ENCODE measurements at places on chromosomes 6 and 20.

GRCh38 chr20:34525709-34526416, 9.6 kb downstream of the DYNLRB1 start:
- DNase-seq, result no peak

- no peak for DNase-seq
Observed at GRCh38 chr20:1674361-1674760, 16.8 kb upstream of the SIRPG start.

- no peak for DNase-seq
Observed at GRCh38 chr6:9131616-9132015, 696.3 kb upstream of the SLC35B3 start.

DNA sequence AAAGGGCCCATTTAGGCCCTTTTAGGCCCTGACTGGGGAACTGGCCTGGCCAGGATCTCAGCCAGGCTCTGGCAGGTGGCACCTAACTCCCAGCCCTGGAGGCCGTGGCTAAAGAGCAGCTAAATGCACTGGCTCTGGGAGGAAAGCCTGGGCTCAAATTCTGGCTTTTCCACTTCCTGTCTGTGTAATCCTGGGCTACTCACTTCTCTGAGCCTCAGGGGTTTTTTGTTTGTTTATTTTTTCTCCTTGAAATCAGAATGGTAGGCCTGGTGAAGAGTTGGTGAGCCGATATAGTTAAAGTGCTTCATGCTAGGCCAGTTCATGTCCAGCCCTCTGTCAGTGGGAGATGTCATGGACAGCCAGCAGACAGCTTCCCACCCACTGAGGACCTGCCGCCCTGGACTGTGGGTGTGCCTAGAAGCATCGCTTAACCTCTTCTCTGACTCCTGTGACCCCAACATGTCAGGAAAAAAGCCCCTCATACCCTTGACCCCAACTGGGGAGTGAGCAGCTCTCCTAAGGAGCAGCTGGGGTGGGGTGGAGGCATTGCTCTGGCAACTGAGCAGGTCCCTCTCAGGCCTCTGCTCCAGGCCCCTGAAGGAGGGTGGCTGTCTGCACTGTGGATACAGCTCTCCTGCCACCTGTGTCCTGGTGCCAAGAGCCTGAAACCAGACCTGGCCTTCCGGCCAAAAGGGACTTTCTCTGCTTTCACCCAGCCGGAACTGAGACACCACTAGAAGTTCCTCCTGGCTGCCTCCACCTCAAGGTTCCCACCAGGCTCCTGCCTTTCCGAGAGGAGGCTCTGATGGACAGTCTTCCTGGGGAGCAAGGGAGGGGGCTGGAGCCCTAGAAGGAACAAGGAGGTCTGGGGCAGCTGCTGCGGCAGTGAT, 57.2 kb upstream of the MYL9 start:
- DNase-seq, result no peak

DNA sequence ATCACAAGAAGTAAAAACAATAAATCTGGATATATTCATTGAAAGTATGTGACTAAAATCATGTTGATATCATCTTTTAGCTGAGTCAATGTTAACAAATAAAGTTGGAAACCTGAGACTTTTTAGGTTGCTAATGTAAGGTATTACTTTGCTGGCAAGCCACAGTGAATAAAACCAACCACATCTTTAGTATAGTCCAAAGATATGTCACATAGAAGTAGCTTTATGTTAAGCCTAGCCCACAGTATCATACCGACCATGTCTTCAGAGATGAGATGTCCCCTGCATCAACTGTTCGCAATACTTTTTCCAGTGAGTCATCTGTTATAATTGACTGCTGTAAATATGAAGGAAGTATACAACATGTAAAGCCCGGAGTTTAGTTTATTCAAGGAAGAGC, 107.6 kb upstream of the MCHR2 start:
- no peak for DNase-seq

DNA sequence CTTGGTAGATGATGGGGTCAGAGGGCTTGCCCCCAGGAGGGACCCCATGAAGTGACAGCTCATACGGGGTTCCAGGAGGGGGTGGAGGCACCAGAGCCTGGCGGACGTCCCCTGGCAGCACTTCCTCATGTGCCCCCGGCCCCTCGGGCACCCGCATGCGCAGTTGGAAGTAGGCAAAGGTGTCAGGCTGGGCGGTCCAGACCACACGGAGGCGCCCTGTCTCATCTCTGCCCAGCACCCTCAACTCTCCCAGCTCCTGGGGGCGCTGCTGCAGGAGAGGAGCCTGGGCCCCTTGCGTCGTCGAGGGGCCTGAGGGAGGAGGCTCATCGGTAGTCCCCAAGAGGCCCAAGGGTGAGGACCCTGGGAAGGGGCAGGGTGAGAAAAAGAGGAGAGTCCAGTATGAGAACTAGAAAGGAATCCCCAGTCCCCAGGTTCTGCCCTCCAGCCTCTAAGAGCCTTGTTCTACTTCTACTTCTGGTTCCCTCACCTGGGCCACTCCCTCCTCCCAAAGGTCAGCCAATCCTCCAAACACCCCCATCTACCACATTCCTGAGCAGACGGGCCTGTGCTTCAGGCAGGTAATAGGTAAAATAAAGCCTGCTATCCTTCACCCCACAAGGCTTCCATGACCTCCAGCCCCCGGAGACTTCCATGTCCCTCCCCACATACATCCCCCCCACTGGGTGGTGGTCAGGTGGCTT, 23.2 kb downstream of the TNXB start:
- DNase-seq, result no peak

- no peak for DNase-seq
Observed at GRCh38 chr6:129989396-129989795, 29.0 kb upstream of the L3MBTL3 start.

GRCh38 chr20:25394996-25395395, 4.4 kb upstream of the ABHD12 start:
- no peak for DNase-seq

GRCh38 chr6:24581084-24581669, 64.8 kb downstream of the KIAA0319 start:
- DNase-seq, result peak; percentile 66

DNA sequence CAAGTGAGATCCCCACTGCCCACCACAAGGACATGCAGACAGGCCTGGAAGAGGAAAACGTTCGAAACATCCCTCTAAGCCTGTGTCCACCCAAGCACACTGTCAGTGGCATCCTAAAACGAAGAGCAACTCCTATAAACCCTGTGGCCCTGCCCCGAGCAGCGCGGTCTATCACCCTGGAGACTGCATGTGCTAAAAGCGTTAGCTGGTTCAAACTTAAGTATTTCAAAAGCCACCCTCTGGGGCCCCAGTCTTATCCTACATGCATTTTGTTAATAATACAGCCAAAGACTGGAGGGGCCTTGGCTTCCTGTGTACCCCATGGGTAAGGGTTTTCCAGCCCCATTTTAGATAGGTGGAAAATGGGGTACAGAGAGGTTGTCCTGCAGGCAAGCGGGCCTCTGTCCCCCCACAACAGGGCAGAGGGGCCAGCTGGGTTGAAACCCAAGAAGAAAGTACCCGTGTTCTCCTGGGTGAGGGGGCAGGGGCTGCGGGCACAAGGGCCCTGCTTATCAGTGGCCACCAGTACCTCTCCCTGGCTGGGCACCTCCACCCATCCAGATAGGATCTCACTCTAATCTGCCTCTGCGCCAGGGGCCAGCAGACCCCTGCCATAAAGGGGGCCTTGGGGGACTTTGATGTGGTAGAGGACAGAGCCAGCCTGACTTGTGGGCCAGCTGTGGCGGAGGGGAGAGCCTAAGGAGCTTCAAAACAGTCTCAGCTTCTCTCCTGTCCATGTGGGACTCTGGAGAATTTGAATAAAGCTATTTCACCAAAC, 28.3 kb downstream of the PREX1 start:
- no peak for DNase-seq

GRCh38 chr20:36467076-36467999, 74.0 kb upstream of the MYL9 start:
- peak; percentile 38 for DNase-seq

DNA sequence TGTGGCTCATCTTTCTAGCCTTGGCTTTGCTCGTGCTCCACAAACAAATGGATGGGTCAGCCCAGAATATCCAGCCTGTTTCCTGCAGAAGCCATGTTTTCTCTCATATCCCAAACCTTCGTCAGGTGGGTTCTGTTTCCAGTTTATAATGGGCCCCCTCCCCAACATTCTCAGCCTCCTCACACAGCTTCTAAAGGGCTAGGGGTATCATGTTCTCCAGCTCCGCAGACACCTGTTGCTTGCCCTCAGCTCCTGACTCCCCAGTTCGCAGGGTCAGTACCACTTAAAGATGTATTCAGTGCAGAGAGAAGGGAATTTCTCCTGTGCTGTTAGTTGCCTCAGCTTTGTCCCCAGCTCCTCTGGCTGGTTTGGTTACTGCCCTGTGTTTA, 447.3 kb upstream of the JARID2 start:
- DNase-seq, result no peak

- no peak for DNase-seq
Observed at GRCh38 chr6:107064579-107065065, 36.6 kb downstream of the MTRES1 start.

DNA sequence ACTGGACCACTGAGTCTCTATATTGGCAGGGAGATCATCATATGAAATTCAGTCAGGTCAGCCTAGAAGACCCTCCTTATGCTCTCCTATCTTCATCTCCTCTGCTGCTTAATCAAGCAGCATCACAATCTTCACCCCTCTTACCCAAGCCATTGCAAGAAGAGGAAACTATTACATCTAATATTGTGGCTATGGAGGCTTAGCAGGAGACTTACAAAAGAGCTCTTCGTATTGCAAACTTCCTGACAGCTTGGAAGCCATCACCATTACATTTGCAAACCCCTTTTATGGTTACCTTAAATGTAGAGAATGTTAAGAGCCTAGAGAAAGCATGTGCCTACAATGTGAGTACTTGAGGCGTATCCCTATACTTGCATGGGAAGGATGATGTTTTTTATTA, 87.2 kb upstream of the STXBP5 start:
- no peak for DNase-seq
